Mesenteric fat pad (tissue), 1 donor: ENCODE measurements at places on chromosomes 11 and 22. TPM values are rescaled to one million over a fixed set of nuclear protein-coding genes. Genes with fewer than 3 reads are reported as not detected.

The EIF3F gene
- total RNA-seq = 144 TPM

The MMP7 gene
- total RNA-seq = 2.5 TPM

The BATF2 gene
- total RNA-seq = 2.1 TPM

The CKAP5 gene
- total RNA-seq = 54.4 TPM

The MAJIN gene
- total RNA-seq = not detected

The GSTT2 gene
- not detected for total RNA-seq

The CHADL gene
- 2.9 TPM for total RNA-seq

The TUT1 gene
- 13.4 TPM for total RNA-seq

The KDELR3 gene
- total RNA-seq = 19.0 TPM

The RIN1 gene
- 6.5 TPM for total RNA-seq

The NTM gene
- 2.9 TPM for total RNA-seq

The DCHS1 gene
- total RNA-seq = 23.0 TPM

The BTBD18 gene
- not detected for total RNA-seq

The FGF19 gene
- total RNA-seq = not detected

The RTL10 gene
- total RNA-seq = 8.4 TPM

The CCDC134 gene
- total RNA-seq = 4.1 TPM

The TIMM8B gene
- total RNA-seq = 57.2 TPM

The SHISA8 gene
- total RNA-seq = not detected

The PDE2A gene
- total RNA-seq = 125 TPM

The SERPING1 gene
- total RNA-seq = 516 TPM

The PRAME gene
- not detected for total RNA-seq

The GGT1 gene
- 4.0 TPM for total RNA-seq

The ALDH3B1 gene
- total RNA-seq = 14.6 TPM

The MRPL49 gene
- total RNA-seq = 26.1 TPM
